Left hindlimb (tissue), 1 donor: ENCODE measurements at places on chromosomes 16 and 17.

- no peak for DNase-seq
Measured at GRCh38 chr16:17386229-17386628, 84.5 kb downstream of the XYLT1 start.

- no peak for DNase-seq
Measured at GRCh38 chr17:4856271-4856936, 23.3 kb downstream of the MINK1 start.

DNA sequence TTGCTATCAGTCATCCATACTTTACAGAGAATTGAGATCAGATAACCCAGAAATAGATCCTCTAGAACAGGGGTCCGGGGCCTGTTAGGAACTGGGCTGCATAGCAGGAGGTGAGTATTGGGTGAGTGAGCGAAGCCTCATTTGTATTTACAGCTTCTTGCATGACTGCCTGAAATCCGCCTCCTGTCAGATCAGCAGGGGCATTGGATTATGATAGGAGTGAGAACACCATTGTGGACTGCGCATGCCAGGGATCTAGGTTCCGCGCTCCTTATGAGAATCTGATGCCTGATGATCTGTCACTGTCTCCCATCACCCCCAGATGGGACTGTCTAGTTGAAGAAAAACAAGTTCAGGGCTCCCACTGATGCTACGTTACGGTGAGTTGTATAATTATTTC lies 13.0 kb upstream of the SCIMP start:
- no peak for DNase-seq

GRCh38 chr17:40338941-40339649 lies 25.4 kb downstream of the GJD3 start:
- no peak for DNase-seq

GRCh38 chr17:6480303-6480675 lies 36.0 kb downstream of the PIMREG start:
- no peak for DNase-seq

GRCh38 chr17:34390649-34391048 lies 27.6 kb upstream of the CCL1 start:
- DNase-seq = no peak

DNA sequence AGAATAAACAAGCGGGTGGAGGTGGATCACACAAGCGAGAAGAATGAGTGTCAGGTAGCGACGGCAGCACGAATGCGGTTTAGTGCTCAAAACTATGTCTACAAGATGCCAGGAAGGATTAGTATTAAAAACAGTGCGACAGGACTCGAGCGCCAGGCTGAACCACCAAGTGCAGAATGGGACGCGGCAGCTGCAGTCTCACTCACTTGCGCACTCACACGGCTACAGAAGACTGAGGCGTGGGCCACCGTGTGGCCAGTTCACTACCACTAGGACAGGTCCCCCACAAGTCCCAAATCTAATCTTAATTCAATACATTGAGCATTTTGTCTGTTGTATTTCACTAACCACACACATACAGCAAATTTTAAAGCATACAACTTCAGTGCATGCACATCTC lies 35.7 kb upstream of the TRAP1 start:
- no peak for DNase-seq

DNA sequence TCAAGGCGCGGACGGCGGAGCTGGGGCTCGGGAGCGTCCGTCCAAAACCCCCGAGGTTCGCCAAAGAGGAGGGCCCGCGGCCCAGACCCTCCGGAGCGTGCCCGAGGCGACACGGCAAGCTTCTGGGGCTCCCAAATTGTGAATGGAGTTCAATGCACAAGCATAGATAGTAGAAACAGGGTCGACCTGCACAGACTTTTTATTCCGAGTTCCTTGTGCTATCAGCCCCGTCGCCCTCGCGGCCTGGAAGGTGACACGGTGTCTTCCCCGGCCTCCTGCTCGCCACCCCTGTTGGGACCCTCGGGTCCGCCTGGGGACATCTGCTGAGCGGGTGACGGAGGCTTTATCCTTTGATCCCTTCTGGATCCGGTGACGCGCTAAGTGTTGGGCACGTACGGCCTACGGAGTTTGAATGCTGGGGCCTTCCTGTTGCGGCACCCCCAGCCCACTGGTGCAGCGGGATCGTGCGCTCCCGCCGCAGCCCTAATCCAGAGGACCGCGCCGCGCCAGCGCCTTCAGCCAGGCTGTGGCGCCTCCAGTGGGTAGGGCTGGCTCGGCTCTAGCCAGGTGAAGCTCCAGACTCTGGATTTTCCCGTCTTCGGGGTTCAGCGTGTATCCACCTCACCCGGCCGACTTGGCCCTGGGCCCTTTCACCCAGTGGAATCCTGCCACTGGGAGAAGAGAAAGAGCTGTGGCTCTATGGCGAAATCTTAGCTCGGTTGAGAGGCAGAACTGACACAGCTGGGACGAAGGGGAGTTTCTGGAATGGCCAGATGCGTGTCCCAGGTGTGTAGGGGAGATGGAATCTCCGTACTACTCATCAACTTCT lies 17.0 kb upstream of the NTN1 start:
- DNase-seq = no peak

- DNase-seq = no peak
Measured at GRCh38 chr16:57867000-57867561, 64.8 kb upstream of the KIFC3 start.

- DNase-seq = peak; percentile 94
Measured at GRCh38 chr17:82494236-82495055, 25.1 kb upstream of the FOXK2 start.

- DNase-seq = no peak
Measured at GRCh38 chr16:1438229-1439057, 5.9 kb downstream of the CCDC154 start.

DNA sequence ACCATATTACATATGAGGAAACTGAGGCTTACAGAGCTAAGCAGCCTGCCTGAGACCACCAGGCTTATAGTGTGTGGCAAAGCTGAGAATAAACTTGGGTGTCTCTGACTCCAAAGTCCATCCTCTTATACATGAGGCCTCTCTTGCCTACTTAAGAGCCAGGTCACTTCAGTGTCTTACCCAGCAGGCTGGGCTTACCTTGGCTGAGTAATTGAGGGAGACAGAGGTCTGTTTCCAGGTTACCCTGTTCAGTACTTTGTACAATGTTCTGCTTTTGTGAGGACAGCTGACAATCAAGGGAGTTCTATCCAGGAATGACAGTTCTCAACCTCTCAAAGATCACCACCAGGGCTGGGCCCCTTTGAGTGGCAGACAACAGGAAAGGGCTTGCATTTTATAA lies 14.4 kb downstream of the NDUFAB1 start:
- no peak for DNase-seq

GRCh38 chr17:32732900-32733299 lies 144.0 kb downstream of the MYO1D start:
- DNase-seq = no peak

GRCh38 chr17:39683295-39683939 lies 4.4 kb downstream of the PGAP3 start:
- no peak for DNase-seq

- no peak for DNase-seq
Measured at GRCh38 chr16:62408760-62409159, 372.5 kb upstream of the CDH8 start.

DNA sequence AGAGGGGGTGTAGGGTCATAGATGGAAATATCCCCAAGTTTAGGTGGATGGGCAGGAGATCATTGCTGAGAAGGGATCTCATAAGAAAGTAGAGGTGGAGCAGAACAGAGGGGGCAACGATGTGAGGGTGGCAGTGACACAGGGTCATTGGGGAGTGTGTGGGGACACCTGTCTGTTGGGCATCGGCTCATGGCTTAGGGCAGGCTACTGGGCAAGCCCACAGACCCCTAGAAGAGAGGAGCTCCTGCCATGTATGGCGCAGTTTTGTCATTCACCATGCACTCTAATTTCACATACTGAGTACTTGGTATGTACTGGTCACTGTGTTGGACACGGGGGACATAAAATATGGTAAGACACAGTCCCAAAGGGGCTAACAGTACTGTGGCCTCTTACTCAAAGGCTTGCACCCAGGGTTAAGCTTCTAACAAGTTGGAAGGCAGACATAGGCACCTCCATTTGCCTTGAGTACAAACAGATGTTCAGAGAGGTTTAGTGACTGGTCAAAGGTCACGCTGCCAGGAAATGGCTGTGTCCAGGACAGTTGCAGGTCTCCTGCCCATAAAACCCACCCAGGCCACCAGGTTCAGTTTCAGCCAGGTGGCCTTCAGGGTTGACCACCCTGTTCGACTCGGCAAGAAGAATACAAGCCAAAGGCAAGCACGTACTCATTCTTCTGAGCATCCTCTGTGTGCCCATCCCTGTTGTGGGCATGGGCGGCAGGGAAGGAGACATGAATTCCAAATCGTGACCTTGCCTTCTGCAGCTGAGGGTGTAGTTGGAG lies 580.2 kb downstream of the KCNJ18 start:
- DNase-seq = no peak

- DNase-seq = peak; percentile 52
Measured at GRCh38 chr17:64448665-64449512, at the start of gene MILR1. MILR1 (plus strand) TSS chr17:64449115; CDS start chr17:64449169, 54 bp downstream.

- DNase-seq = no peak
Measured at GRCh38 chr17:879546-880442, 97.6 kb downstream of the MRM3 start.

DNA sequence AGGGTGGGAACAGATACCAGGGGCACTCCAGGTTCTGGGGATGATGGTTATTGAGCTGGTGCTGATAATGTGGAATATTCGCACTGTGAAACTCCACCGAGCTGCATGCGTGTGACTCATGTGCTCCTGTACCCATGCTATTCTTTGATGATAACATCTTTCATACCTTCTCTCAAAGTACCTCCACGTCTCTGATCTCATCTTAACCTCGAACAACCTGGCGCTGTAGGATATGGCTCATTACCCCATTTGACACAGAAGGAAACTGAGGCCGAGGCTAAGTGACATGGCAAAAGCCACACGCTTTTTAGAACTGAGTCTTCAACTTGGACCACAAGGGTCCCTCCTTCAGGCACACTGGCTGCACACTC lies 30.2 kb upstream of the MRPS23 start:
- DNase-seq = no peak

DNA sequence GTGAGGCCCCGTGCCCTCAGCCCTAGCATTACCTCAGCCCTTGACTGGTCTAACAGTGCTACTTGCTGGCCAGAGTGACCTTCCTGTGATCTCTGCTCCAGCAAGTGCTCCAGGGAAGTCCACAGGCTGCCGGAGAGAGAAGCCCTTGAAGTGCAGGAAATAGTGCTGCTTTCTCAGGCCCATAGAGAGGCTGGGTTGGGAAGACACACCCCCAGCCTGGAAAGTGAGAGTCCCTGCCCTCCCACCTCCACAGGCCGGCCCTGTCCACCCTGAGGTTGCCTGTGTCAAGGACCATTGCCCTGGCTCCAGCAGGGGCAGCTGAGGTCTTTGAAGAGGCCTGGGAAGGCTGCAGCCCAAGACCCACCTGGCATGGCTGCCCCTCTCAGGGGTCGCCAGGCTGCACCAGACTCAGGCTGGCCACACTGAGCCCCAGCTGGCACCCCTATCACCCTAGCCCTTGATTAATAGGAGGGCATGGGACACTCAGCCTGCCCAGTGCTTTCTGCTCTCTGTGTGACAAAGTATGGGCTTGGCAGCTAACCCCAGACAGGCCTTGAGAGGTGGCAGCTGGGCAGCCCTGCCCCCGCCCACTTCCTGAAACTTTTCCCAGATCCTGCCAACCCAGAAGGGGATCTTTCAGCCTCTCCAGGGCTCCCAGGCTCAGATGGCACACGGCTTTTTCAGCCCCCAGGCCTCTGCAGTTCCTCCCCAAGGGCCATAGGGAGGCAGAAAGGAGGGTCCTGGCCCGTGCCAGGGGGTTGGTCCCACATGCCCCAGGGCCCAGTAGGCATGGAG lies 21.7 kb downstream of the ATP6V0D1 start:
- DNase-seq = no peak

GRCh38 chr16:3810198-3810664 lies 70.3 kb downstream of the CREBBP start:
- DNase-seq = no peak

- peak; percentile 54 for DNase-seq
Measured at GRCh38 chr17:58487589-58488427, at the start of gene HSF5. HSF5 (minus strand) TSS chr17:58488408; CDS start chr17:58488274, 134 bp downstream.

DNA sequence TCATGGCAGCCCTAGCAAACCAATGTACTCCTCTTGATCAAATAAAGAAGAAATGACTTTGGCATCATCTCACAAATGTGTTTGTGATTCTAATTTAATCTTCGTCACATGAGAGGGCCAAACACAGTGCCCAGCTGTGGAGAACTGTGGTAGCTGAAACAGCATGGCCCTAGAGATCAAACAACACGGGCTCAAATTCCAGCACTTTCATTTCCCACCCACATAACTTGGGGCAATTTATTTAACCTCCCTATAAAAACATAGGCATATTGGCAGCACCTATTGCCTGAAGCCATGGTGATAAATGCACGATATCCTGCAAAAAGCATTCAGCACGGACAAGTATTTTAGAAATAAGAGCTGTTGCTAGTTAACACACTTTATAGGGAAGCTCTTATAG lies 2.5 kb downstream of the ACSM1 start:
- DNase-seq = no peak

- DNase-seq = no peak
Measured at GRCh38 chr16:79480056-79480455, 120.5 kb downstream of the MAF start.

DNA sequence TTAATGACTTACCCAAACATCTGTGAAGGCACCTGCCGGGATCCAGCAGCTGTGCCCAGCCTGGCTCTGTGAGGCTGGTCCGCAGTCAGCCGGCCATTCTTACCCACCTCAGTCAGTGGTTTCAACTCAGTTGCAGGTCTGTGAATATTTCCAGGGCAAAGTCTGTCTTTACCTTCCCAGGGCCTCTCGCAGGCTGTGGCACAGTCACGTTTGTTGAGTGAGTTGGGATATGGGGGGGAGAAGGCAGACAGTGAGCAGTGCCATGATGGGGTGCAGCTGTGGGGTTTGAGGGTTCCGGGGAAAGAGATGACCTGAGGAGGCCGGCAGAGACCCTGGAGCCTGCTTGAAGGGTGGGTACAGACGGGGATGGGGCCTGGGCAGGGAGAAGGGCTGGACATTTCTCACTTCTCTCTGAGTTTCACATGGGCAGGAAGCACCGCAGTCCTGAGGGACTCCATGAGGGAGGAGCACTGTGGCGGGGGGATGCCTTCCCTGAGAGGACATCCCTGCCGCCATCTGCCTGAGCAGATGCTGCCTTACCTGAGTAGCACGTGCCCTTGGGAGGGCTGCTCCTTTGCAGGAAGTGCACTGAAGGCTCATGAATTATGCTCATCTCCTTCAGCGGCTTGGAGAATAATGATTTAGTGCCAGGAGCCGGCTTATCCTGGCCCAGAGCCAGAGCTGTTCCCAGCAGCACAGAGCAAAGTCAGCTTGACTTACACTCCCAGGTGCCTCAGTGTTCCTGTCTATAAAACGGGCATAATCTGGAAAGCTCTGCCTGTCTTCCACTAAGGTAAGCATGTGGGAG lies 48.1 kb downstream of the KSR1 start:
- no peak for DNase-seq

DNA sequence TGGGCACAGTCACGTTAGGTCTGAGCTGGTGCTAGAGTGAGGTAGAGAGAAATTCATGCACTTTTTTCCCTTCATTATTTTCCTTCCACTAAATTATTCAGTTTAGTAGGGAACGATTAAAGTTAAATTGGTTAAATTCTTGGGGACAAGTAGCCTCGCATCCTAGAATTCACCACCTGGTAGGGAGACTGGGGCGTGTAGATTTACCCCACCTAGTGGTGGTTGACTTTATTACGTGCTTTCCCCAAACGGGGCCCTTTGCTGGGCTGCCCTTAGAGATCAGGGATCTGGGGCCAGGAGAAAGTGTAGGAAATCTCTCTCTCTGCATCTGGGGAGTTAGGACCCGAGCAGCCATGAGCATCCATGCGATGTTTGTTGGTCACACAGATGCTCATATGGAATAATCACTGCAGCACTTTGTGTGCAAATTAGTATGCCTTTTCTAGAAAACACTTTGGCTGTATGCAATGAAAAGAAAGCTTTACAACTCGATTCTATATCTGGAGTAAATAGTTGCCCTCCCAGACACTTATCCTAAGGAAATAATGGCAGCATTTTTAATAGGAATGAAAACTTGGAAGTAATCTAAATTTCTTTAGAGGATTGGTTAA lies 107.0 kb downstream of the PLCG2 start:
- DNase-seq = no peak
